ENCODE measurements at places on chromosomes 3 and 15.

GRCh38 chr3:173257797-173258196 lies 116.8 kb upstream of the SPATA16 start:
- DNase-seq, result no peak

- DNase-seq, result no peak
Observed at GRCh38 chr3:110180733-110181132, 843.4 kb upstream of the DPPA4 start.

DNA sequence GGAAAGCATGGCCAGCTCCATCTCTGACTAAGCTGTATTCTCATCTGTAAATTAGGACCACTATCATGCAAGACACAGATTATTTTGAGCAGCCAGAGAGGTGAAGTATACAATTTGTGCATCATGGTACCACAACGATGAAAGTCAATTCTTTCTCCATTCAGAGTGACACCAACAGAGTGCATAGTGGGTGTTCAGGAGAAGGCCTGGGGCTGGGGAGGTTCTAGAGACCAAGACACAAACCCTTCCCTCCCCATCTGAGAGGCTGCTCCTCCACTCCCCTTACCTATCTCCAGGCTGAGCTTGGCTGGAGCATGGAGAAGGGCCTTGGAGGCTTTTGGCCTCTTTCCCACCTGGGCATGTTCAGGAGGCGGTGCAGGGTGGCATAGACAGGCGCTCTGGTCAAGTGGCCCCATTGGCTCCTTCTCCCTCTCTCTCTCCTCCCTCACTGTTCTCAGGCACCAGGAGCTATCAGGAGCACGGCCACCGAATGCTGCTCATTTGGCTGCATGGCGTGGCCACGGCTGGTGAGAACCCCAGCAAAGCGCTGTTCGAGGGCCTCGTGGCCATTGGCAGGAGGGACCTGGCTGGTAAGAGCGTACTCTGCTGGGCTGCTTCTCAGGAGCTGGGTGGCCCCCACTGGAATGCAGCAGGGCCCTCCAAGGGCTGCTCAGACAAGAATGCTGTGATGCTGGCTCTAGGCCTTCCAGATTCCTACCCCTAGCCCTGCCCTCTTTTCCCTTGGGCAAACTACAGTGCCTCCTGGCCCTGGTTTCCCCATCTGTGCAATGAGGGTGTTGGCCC lies 37.9 kb downstream of the ANKDD1A start:
- DNase-seq, result no peak

DNA sequence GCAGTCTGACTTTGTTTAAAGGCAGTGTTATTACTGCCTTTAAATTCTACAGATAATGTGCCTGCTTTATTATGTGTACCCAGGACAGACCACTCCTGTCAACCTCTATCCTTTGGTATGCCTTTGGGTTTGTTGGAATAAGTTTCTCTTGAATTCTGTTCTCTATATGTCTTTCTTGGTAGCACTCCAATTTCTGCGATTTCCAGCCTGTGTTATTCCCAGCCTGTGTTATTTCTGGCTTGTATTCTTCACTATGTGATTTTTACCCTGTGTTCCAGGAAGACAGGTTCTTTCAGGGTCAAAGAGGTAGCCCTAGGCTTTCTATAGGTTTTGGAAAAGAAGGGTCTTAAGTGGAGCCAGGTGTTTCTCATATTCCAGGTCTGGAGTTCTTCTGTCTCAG lies 407.4 kb upstream of the AZI2 start:
- DNase-seq, result no peak

DNA sequence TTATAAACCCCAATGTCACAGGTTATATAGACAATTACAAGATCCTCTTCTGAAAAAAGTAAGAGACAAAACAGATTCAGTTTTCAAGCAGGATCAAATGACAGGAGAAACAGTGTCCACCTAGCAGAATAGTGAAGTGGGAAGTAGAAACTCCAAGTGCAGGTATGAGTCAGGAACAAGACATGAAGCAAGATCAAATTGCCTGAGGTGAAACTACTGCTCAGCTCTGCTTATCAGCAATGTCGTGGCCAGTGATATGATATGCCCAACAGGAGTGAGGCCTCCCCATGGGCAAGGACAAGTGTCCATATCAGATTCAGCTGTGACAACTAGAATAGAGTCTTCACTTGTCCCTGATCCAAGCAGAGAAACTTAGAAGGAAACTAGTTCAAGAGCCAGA lies 100.0 kb downstream of the ZMAT3 start:
- DNase-seq, result no peak

DNA sequence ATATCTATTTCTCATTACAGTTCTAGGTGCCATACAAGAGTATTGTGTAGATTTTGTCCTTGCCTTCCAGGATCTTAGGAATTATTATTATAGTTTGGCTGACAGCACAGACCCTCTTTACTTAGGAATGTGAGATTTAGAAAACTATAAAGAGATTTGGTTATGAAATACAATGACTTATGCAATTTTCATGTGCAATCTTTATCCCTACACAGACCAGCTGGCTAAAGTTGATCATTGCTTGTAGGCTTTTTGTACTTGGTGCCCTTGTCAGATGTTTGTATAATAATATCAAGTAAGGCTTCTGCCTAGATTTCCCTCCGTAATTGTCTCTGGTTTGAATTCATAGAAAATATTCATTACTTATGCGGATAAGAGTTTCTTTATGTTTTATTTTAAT lies 174.5 kb upstream of the GAP43 start:
- no peak for DNase-seq

DNA sequence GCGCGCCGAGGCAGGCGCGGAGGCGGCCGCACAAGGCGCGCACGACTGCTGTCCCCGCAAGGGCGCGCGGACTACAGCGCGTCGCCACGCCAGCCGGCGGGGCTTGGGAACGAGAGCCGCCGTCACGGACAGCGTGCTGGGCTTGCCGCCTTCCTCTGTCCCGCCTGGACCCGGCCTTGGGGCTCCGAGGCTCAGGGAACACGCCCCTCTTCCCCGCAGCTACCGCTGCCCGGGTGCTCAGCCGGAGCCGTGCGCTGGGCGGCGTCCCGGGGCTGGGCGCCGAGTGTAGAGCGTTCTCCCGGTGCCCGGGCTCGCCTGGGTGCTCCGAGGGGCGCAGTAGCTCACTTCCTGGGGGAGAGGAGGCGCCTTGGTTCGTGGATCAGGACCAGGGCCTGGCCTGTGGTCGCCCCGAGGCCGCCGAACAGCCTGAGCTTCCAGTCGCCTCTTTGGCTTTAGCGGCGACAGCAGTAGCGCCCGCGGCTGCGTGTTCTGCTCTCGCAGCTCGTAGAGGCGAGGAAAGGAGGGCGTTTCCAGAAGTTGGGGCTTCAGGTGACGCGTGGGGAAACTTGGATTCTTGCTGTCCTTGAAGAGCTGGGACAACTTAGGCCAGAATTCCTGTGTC lies 226.7 kb upstream of the C2CD4B start:
- DNase-seq, result no peak

DNA sequence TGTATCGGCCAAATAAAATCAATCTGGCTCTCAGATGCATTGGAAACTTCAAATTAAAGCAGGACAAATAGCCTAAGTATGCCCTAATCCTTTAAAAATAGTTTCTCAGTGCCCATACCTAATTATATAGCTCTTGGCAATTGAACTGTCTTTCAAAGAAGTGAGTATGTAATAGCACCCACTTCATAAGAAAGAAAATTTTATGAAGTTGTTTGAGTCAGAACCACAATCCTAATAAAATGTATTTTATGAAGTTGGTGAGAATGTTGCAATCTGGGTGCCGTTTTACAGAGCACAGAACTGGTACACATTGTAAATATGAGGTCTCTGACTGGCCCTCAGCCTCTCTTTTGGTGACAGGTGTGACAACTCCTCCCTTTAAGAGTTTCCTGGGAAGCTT lies 45.4 kb downstream of the EPHB1 start:
- no peak for DNase-seq

DNA sequence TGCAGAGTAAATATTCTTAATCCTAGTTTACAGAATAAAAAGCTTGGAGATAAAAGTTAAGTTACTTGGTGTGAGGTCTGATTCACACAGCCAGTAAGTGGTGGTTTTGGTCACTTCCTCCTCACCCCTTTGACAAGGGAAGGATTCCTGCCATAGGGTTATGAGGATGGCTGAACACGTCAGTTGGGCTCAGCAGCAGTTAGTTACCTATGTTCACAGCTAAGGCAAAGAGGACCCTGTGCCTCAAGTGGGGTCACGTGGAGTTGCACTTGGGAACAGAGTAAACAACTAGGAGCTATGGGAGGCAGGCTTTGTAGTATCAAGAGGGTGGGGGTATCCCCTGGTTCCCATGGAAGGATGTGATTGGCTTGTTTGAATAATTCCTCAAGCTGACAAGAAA lies 232.2 kb downstream of the UBE2E2 start:
- DNase-seq, result no peak

DNA sequence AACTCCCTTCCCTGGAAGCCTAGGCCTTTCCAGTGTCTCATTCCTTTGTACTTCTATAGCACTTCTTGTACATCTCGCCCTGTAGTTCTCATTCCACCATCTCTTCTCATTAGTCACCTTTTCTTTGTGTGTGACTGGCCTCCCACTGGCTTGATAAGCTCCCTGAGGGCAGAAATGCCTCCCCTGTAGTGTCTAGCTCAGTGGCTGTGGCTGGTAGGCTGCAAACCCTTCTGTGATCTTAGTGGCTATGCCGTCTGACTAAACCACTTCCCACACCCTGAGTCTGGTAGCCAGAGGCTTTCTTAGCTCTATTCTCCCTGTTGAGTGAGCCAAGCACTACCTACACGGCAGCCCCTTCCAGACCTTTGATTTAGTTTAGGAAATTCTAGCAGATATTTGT lies 24.4 kb upstream of the TNFAIP8L3 start:
- DNase-seq, result no peak

DNA sequence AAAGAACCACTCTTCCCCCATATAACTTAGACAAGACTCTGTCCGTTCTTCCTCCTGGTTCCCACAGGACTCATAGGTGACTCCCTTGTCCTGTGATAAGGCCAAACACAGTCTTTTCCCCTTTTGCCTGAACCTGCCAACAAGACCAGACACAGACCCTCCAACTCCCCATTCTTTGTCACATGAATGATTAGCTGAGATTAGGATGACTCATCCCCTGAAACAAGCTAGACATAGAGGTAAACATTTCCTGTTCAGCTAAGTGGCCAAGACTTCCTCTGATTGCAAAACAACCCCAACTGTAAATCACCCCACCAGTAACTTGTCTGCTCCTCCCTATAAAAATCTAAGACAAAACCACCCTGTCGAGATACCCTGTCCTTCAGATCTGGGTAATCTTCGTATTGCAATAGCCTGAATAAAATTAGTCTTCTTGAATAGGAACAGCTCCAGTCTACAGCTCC lies 11.4 kb upstream of the HTR3E start:
- no peak for DNase-seq

DNA sequence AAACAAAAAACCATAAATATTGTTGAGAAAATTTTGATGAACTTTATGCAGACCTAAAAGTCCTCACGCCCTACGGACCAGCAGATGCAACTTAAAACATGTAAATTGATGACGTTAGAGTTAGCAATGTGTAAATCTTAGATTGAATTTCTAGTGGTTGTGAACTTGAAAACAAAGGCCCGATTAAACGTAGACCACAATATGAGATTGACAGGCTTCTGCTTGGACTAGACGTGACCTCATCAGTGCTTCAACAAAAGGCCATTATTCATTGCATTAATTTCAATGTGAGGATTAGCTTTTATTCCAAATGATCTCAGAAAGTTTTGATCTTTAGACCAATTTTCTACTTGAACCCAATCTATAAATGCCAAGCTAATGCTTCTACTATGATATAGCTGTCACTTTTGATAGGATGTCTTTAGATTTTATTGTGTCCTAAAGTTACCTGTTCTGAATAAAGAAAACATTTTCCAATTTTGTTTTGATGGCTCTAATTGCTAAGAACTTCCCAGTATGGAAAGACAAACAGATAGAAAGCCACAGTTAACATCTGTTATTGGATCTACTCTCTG lies 55.4 kb upstream of the SPPL2A start:
- no peak for DNase-seq

DNA sequence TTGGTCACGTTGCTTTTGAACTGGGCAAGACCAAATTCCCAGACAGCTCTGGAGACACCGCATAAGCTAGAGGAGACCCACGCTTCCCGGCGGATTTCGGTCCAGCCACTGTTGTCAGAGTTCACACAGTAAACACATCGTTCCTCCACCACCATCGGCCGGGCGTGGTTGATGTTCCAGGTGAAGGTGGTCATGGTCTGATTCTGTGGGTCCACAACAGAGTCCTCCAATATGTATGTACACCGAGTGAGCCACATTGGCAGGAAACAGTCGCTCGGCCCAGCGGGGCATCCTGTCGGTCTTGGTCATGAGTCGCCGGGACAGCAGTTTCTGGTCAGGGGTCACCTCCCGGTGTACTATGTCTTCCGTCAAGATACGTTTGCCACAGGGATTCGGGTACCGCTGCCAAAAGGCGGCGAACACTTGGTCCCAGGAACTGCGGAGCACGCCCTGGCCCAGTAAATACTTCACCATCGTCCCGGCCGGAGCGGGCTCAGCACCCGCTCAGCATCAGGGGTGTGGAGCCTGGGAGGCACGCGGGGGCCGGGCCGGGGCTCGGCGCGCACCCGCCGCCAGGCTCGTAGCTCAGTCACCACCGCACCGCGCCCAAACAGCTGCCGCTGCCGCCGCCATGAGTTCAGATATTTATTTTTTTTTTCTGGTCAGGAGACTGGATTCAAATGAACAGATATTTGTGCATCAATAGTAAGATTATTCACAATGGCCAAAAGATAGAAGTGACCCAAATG lies 36.7 kb upstream of the NANOGP8 start:
- no peak for DNase-seq

GRCh38 chr15:35624881-35625280 lies 78.9 kb upstream of the DPH6 start:
- no peak for DNase-seq

DNA sequence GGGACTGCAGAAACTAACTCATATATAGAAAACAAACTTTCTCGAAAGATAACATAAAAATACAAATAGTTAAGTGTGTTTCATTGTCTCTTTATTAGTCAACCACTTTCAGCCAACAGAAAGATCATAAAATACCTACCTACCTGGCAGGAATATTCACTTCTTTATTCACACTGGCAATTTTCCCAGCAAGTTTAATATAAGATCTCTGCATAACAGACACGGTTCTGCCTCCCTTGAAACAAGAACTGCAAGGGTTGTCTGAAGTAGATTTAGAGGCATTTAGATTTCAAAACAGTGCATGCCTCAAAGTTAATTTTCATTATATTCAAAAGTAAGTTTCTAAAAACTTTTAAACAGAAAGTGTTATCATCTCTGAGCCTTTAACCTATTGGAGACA lies 7.1 kb downstream of the NPTN start:
- DNase-seq, result no peak

GRCh38 chr3:100063929-100064461 lies 50.3 kb downstream of the FILIP1L start:
- no peak for DNase-seq

Data from CD4-positive, alpha-beta T cell treated with Interleukin-15 for 1 hour (primary cell).